ENCODE measurements at places on chromosomes 13 and 19.

- DNase-seq = no peak
Measured at GRCh38 chr13:111270126-111270525, 50.3 kb upstream of the TEX29 start.

DNA sequence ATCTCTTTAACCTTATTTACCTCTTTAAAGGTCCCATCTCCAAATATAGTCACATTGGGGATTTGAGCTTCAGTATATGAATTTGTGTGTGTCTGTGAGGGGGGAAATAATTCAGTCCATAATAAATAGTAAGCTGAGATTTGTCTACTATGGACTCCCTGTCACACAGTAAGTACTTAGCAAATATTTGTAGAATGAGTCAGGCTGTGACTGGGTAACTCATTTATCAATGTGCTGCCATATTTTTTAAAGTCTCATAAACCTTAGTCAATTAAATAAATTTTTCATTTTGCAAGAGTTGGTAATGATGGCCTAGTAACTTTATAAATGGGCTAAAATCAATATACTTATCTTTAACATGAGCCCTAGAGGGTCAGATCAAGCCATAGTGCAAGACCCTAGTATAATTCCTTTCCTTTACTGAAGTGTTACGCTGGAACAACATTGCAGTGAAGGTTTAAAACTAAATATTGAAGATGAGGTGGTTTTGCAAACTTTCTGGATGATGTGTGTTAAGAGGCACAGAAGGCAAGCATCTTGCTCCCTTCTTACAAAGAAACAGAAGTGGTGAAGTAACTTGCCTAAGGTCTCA is 305.1 kb downstream of the KCNRG start:
- no peak for DNase-seq

GRCh38 chr19:39768334-39768733 is 10.3 kb upstream of the LEUTX start:
- no peak for DNase-seq

- no peak for DNase-seq
Measured at GRCh38 chr19:49823472-49823871, 5.4 kb downstream of the MED25 start.

- DNase-seq = no peak
Measured at GRCh38 chr13:99580500-99581268, 79.4 kb downstream of the TM9SF2 start.

- no peak for DNase-seq
Measured at GRCh38 chr13:94345374-94346195, 133.9 kb downstream of the DCT start.

- DNase-seq = no peak
Measured at GRCh38 chr13:80572308-80572922, 231.5 kb upstream of the SPRY2 start.

DNA sequence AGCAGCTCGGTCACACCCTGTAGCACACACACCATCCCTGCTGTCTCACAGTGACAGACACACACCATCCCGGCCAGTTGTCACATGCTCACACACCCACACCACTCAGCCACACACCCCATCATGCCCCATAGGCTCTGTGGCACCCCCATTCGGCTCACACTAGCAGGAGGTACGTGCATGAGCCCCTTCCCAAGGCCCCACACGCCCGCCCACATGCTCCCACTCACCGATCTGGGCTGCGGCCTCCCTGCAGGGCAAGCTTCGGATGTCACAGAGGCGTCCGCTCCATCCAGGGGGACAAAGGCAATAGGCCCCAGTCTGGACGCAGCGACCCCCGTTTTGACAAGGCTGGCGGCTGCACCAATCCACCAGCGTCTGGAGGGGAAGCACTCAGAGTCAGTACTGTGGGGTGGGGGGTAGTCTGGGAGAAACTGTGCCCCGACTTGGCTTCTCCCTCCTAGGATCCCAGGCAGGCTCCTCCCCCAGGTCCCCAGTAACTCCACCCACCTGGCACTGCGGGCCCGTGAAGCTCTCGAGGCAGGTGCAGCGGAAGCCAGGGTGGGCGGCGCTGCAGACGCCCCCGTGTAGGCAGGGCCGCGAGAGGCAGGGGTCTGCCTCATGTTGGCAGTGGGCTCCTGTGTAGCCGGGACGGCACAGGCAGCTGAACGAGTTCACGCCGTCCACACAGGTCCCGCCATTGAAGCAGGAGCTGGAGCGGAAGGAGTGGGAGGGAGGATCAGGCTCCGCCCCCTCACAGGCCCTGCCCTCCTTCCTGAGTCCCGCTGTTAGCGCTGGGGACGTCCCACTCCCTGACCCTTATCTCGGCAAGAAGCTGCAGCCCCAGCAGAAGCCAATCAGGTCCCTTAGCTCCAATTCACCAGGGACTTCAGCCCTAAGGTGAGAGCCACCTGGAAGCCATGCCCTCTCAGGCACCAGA is 20.1 kb downstream of the NOTCH3 start:
- DNase-seq = no peak

- no peak for DNase-seq
Measured at GRCh38 chr13:19766591-19766990, 16.2 kb downstream of the PSPC1 start.

GRCh38 chr13:111392486-111392885 is 72.0 kb downstream of the TEX29 start:
- DNase-seq = no peak

DNA sequence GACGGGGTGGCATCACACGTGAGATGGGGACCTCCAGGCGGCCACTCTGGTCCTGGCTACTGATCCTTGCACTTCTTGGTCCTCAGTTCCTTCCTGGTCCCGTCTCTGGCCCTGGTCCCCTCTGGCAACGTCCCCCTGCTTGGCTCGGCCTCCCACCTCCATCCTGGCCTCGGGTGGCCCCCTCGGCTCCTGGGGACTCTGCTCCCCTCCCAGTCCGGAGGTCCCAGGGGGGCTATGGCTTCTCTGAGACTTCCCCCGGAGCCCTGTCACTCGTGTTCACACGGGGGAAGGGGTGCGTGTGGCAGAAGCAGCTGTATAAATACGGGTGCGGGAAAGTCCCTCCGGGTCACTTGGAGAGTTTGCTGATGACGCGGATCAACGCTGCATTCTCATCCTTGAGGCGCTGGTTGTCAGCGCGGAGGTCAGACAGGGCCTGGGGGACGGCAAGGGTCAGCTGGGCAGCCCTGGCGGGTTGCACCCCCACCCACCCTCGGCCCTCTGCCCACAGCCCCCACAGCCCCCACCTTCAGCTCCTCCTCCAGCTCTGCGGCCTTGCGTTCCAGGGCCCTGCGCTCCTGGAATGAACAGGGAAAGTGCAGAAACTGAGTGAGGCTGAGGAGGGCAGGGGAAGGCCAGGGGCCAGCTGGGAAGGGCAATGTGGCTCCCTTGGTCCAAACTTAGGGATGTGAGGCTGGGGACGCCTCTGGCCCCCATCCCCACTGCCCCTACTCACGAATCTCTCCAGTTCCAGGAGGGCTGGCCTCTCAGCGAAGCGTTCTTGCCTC is 15.6 kb downstream of the EPS8L1 start:
- no peak for DNase-seq

DNA sequence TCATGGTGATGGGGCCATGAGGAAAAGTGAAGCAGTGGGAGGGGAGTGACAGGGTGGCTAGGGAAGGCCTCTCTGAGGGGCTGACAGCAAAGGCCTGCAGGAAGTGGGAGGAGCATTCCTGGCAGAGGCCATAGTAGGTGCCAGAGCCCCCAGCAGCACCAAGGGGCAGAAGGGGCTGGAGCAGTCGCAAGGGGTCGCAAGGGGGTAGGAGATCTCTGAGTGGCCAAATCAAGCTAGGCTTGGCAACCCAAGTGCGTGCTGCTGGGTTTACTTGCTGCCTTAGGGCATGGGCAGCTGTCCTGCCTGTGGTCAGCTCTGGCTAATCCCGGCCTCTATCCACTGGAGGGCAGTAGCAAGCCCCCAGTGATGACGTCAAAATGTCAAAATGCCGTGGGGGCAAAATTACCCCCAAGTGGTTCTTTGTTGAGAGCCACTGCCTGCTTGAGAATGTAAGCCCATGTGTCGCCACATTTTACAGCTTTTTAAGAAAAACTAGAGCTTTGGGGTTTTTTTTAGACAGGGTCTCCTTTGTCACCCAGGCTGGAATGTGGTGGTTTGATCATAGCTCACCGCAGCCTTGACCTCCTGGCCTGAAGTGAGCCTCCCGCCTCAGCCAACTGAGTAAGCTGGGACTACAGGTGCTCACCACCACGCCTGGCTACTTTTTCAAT is 11.8 kb downstream of the CCDC97 start:
- DNase-seq = no peak

GRCh38 chr13:39364947-39365468 is 238.0 kb downstream of the LHFPL6 start:
- no peak for DNase-seq

GRCh38 chr13:40149611-40150274 is 494.3 kb downstream of the COG6 start:
- peak; percentile 52 for DNase-seq

DNA sequence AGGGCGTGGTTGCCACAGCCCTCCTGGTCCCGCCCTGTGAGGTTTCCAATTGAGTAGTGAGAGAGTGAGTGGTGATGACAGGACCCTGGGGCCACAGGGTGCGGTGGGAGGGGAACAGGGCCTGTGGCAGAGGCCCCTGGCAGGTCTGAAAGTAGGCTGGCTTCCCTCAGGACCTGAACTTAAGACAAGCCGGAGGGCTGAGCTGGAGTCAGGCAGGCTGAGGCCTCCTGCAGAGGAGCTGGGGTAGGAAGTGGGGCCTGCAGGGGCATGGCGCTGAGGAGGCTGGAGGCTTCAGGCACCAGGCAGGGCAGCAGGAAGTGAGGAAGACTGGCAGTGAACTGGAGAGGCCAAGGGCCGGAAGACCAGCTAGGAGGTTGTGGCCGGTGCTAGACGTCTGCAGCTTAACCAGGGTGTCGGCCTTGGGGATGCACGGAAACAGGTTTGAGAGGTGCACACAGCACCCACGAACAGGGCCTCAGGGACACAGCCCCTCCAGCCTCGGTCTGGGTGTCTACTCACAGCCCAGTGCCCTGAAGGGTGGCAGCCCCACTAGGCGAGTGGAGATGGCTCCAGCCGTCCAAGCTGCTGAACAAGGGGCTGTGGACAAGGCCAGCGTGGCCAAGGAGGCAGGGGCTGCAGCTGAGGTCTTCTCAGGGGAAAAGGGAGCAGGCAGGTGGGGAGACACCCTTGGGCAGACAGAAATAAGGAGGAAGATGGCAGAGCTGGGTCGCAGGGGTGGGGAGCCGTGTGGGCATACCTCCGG is 17.8 kb downstream of the POP4 start:
- DNase-seq = no peak

All from thoracic aorta (tissue), 2 donors.